ENCODE measurements at places on chromosomes 4 and X.
A peak's percentile ranks its signal among the peaks of the same experiment; 100 is the strongest.

DNA sequence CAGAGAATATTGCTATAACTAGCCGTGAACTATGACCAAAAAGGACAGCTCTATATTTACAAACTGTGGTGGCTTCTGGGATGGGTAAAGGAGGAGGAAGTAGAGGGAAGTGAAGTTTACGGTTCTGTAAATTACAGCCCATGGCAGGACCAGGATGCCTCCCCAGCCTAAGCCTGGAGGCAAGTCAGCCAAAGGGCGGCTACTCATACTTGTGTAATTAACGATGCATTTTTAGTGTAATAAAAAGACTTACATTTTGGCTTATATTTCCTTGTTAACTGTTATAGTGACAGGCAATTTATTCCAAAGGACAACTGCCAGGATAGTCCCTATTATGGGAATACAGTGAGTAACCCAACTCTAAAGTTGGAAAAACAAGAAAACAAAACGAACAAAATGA lies 139.9 kb upstream of the OTUD4 start:
- no peak for DNase-seq

GRCh38 chr4:112973750-112974251 lies 75.7 kb upstream of the ANK2 start:
- no peak for DNase-seq

GRCh38 chr4:167119392-167119791 lies 114.9 kb downstream of the SPOCK3 start:
- no peak for DNase-seq

GRCh38 chr4:10033191-10033881 lies 12.0 kb upstream of the SLC2A9 start:
- DNase-seq, result no peak

DNA sequence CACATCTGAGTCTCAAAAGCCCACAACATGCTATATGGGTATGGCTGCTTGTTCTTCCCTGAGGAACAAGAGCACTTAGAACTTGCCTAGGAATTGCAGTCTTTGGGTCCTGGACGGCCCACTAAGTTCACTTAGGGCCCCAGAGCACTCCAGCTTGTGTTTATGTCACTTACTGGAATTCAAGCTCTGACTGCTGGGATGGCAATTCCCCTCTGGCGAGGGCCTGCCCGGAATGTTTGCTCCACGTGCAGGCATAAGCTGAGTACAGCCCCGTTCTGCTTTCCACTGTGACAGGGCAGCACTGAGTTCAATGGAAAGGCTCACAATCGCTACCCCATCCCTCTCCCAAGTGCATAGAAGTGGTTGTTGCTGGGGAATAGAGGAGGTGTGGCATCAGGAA lies 25.9 kb upstream of the RASSF6 start:
- no peak for DNase-seq

DNA sequence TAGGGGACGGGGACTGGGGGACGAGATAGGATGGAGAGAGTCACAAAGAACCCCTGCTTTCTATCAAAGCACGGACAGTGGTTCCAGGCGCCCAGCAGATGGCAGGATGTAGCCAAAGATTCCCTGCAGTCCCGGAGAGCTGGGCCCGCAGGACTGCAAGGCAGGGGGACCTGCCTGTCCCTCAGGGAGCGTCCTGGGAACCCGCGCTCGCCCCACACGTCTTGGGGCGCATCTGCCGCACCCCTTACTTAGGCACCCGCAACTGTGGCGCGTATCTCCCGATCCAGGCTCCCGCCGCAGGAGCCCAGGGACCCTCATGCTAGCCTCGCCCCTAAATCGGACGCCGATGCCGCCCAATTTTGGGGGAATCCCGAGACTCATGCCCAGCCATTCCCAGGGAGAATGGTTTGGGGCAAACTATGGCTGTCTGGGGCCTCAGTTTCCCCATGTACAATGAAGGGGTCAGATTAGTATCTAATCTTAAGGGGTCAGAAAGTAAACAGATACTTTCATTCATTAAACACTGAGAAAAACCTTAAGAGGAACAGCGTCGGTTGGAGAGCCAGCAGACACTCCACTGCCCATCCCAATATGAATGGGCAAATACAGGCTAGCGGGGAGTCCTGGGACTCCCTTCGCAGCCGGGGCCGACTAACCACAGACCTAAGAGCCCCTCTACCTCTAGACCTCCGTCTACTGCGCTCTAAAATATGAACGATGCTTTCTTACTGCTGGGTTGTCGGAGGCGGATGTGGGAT lies 581 bp upstream of the STK32B start:
- DNase-seq, result peak; percentile 73

DNA sequence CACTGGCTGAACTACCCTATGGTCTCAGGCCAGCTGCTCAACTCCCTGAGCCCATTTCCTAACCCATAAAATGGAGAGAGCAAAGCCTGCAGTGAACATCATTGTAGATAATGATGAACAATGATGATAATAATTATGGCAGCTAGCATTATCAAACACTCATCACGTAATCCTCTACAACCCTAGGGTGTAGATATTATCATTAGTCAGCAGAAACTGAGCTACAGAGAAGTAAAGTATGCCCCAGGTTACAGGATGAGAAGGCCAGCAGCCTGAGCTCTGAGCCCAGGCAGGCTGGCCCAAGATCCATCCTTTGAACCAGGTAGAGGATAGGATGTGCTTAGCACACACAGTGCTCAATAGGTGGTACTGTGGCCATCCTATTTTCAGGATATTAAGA lies 43.2 kb downstream of the REELD1 start:
- no peak for DNase-seq

GRCh38 chr4:10731690-10732089 lies 47.1 kb upstream of the CLNK start:
- no peak for DNase-seq

DNA sequence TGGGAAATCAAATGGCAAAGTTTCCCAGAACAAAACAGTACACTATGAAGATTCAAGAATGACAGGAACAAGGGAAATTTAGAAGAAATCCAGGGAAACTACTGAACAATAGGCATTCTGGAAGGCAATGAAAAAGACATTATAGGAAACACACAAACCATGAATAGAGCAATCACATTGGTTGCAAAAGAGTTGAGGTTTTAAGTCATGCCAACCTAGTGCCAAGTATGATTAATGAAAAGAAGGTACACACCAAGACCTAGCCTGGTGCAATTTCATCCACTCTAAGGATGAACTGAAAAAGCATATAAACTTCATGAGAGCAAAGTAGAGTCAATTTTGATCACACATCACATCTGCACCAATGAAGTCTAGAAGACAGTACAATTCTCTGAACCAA lies 326.9 kb downstream of the PDHA2 start:
- no peak for DNase-seq

- DNase-seq, result no peak
Observed at GRCh38 chr4:185305979-185306442, 89.7 kb downstream of the LRP2BP start.

DNA sequence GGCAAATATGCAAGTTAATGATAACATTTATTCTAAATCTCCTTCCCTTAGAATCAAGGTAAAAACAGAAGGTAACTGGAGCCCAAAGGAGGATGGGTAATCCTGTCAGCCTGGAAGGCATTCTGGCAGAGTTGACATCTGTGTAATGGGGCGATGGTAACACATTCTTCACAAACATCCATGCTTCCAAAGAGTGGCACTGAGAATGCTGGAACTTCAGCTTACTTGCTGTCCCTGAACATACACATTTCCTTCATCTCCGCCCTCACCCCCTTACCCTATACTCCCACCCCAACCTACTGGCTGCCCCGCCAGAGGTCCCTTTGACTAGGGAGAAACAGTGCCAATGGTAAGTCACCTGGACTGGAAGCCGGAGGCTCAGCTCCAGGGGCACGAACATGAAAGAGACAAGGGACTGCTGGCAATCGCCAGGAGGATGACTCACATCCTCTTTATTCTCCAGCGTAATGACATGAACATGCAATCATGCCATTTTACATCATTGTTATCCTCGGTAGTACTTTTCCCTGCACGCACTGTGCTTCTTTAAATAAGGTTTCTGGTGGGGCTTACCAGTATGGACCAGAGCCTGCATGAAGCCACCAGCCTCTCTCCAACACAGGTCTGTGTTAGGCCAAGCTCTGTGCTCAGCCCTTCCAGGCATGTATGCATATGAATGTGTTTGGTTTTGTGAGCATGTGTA lies 694.2 kb upstream of the TENM3 start:
- no peak for DNase-seq

DNA sequence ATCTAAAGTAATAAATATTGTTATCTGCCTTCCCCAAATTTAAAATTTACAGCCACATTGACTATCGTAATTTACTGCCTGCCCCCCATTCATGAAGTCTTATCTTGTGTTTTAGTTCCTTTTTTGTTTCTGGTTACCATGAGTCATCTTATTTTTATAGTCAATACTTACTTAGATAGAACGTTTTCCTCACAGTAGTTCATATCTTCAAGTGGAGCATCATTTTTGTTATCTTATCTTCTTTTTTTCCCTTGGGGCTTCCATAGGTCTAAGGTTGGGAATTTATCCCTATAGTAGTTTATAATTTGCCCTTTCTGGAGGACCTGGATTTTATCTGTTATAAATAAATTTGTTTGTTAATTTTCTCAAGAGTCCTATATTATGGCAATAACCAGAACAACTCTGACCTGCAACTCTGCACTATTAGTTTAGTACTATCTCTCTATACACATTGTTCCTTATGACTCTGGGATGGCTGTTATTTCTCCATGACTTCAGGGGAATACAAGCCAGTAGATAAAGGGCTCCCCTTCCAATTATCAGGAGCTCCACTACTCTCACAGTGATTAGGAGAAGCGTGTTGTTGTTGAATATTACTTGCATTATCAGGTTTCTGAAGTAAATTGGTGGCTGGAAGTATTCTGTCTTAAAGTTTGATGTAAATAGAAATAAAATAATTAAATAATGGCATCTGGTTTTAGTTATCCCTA lies 330.6 kb downstream of the GALNTL6 start:
- DNase-seq, result no peak

DNA sequence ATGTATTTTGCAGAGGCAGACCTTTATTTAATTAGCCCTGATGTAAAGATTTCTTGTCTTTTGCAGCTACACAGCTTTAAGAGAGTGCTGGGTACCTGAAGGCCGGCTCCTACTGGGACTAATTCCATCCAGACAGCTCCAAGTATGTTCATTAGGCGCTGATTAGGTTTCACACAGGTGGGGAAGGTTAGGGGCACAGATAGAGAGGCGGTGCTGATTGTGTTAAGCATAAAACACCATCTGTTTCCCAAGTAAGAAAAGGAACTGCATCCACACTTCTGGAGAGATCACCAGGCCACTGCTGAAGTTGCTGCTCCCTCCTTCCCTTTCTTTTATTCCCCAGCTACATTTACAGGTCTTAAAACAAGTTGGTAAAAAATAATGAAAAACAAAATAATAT lies 349.5 kb downstream of the ZIC3 start:
- no peak for DNase-seq

DNA sequence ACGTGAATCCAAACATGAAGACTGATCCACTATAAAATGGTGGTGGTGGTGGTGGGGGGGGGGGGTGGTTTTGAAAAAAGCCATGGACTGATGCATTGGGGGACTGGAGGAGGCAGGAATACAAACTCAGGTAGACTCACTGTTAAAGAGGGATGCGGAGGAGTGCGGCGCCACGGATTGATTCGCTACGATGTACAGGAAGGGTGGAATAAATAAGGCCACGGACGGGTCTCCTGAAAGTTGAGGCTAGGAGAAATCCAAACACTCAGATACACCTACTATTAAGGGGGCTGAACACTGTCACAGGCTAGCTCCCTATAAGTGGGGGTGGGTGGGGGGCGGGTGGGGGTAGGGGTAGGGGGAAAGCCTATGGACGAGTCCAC lies 591 bp downstream of the ELK1 start:
- DNase-seq, result no peak

GRCh38 chr4:6329478-6330383 lies 60.1 kb downstream of the WFS1 start:
- no peak for DNase-seq

GRCh38 chrX:15679246-15679645 lies 14.6 kb upstream of the CLTRN start:
- DNase-seq, result no peak

GRCh38 chr4:92060333-92060732 lies 243.4 kb upstream of the GRID2 start:
- DNase-seq, result no peak

- peak; percentile 46 for DNase-seq
Observed at GRCh38 chr4:166594326-166594946, 639.9 kb downstream of the SPOCK3 start.

DNA sequence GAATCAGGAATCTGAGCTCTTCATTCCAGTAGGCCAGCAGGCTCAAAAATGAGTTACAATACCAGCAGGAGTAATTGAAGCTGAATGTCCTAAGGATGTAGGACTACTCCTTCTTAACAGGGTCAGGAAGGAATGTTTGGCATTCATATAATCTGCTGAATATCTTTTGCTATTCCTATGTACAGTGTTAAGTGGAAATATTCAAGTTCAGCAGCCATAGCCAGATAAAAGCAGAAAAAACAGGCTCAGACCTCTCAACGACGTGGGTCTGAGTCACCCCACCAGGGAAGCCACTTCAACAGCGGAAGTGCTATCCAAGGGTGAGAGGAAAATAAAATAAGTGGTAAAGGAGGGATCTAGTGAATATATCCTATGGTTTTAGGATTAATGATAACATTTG lies 577.0 kb downstream of the SPOCK3 start:
- DNase-seq, result no peak

GRCh38 chr4:125389713-125390112 lies 75.0 kb downstream of the FAT4 start:
- no peak for DNase-seq

GRCh38 chr4:159266981-159267868 lies 164.3 kb downstream of the RAPGEF2 start:
- DNase-seq, result no peak

GRCh38 chr4:23720556-23720955 lies 169.3 kb downstream of the PPARGC1A start:
- DNase-seq, result no peak

DNA sequence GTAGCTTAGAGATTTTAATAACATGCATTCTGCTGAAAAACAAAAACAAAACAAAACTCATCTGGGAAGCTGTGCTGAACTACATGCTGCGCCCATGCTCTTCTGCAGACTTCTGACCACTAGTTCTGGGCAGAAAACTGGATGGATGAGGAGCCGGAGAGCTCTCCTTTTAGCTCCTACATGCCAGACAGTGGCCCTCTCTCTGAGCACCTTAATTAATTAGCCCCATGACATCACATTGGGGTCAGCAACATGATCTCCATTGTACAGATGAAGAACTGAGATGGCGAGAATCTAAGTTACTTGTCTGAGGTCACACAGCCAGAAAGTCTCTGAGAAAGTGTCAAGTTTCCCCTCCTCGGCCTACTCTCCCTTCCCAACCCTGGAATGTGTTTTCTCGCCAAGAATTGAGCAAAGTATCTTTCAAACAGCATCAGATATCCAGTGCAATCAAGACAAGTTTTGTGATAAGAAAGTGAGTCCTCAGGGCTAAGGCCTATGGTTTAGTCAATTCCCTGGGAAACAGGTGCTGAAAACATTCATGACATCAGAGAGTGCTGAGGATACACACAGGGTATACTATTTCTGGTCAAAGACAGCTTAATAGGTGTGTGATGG lies 21.6 kb downstream of the SCD5 start:
- DNase-seq, result no peak

Measured in ureter (tissue), 1 donor.